ENCODE measurements at places on chromosomes 13 and 19.

DNA sequence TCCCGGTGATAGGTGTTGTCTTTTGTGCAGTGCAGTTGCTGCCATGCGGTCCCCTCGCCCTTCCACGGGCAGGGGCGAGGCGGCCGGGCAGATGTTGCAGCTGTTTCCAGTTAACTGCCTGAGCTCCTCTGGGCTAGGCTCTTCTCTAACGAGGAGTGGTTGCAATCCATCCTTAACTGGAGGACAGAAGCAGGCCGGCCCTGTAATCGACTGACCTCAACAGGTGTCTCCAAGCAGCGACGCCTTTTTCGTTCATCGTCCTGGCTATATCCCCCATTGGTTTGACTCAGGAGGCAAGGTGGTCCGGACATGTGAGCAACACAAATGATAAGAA, 1.9 kb upstream of the TSC22D1 start:
- DNase-seq = no peak

- no peak for DNase-seq
Observed at GRCh38 chr19:39749981-39750380, 12.2 kb upstream of the CLC start.

GRCh38 chr13:70835371-70835770, 727.1 kb upstream of the KLHL1 start:
- no peak for DNase-seq

- no peak for DNase-seq
Observed at GRCh38 chr19:49430678-49431329, 5.6 kb downstream of the GFY start.

DNA sequence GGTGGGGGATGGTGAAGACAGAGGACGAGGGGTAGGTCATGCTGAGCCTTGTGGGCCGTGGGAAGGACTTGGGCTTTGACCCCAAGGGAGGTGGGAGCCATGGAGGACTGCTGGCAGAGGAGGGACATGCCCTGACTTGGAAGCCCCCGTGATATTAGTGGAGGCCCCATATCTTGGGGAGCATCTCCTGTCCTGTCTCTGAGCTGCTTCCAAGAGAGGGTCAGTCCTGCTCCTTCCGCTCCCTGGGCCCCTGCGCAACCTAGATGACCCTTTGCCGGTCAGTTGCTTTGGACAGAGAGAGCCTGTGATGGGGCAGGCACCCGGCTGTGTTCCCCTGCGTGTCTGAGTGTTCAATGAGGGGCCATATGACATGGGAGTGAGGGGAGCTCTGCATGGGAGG, 5.2 kb downstream of the TLE6 start:
- DNase-seq = no peak

DNA sequence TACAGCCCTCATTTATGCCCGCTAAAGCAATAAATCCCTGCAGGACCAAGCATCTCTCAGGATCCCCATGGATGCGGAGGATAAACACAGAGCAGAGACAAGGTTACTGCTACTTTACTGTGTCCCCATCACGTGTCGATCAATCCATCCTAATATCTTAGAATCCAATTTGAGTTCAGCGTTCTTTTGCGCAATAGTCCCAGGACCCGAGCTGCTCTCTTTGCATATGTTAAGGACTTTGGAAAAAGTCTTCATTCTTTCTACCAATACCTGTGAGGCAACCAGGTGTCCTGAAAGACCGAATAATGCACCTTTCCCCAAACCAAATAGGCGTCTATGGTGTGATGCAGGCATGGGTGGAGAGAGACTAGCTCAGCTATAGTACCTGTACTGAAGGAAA, 38.0 kb upstream of the URAD start:
- DNase-seq = no peak

DNA sequence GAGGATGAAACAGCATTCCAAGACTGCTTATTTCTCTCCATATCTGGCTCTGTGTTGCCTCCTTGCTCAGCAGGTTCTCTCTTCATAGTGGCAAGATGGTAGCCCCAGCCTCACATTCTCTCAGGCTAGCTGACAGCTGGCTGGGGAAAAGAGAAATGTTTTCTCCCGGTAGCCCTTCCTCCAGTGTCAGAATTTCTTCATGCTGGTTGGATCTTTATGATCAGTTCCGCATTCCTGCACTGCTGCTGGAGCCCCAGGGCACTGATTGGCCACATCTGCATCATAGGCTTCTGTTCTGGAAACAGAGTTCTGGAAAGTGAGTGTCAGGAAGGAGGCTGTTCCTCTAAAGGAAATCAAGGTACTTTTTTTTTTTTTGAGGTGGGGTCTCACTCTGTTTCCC, 24.6 kb downstream of the POP4 start:
- DNase-seq = no peak

GRCh38 chr19:53518121-53518520, 19.8 kb upstream of the ZNF331 start:
- DNase-seq = no peak

GRCh38 chr13:76937281-76937820, 11.0 kb upstream of the ACOD1 start:
- DNase-seq = peak; percentile 19

DNA sequence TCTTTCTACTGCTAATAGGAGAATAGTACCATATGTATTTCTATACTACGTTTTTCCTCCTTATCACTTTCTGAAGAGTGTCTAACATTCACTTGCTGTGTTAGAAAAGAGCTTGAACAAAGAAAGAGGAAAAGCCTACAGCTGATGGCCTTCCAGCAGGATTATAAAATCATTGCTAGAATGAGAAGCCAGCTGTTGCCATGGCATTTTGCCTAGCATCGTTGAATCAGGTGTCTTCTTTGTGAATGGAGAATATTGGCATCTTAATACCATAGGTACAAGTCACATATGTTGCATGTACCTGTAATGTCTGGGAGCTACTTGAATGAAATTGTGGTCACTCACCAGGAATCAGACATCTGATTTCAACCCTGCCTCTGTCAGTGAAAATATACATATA, 1174.9 kb downstream of the PCDH17 start:
- no peak for DNase-seq

DNA sequence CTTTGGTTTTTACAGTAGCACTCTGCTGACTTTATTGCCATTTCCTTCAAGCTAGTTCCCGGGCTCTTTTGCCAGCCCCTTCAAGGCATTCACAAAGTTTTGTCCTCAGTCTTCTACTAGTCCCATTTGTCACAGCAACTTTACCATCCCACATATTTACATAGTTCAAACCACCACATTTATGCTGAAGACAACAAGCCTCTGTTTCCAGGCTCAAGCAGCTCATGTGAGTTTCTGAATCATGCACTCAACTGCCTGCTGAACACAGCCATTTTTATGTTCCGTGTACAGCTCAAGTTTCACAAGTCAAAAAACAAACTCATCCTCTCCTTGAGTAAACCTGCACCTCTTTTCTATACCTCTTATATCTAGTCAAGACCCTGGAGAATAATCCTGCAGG, 977.0 kb upstream of the SLC10A2 start:
- no peak for DNase-seq

- no peak for DNase-seq
Observed at GRCh38 chr13:39054112-39054511, 15.9 kb downstream of the NHLRC3 start.

DNA sequence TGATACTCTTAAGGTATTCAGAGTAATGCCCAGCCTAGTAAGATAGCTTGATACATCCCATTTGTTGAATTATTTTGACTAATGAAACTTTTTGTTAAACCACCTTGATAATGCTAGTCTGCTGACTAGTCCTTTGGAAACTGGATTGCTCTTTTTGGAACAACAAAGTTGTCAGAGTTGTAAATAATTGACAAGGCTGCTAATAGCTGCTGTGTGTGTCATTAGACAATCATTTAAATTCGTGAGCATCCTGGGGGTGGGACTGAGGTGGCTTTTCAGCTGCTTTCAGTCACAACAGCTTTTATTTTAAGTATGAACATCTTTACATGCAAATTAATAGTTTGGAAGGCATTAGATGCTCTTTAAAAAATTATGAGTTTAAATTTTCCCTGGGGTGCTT, 153.5 kb downstream of the HS6ST3 start:
- DNase-seq = no peak

DNA sequence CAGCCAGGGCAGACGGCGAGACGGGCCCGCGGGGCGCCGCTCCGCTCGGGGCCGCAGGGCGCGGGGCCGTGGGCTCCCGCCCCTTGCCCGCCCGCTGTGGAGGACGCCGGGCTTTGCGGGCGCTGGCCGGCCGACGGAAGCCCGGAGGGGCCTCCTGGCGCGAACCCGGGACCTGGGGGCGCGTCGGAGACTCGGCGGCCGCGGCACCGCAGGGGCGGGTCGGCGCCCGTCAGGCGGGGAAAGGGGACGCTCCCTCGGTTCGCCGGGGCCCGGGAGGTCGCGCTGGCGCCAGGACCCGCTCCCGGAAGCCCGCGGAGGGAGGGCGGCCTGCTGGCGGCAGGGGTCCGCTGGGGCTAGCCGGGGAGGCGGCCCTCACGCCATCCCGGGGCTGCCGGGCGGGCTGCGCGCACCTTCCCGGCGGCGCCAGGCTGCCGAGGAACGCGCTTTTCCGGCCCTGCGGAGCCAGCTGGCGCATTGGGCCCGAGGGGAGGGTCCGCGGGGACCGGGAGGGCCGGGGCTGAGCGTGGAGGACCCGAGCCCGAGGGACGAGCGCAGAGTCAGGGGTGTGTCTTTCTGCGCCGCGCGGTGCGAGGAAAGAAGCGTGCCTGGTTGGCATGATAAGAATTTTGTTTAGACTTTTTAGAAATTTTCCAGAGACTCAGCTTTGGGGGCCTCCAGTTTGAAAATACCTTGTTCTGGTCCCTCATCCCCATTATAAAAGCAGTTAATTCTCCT, 511 bp downstream of the GARRE1 start:
- peak; percentile 21 for DNase-seq

DNA sequence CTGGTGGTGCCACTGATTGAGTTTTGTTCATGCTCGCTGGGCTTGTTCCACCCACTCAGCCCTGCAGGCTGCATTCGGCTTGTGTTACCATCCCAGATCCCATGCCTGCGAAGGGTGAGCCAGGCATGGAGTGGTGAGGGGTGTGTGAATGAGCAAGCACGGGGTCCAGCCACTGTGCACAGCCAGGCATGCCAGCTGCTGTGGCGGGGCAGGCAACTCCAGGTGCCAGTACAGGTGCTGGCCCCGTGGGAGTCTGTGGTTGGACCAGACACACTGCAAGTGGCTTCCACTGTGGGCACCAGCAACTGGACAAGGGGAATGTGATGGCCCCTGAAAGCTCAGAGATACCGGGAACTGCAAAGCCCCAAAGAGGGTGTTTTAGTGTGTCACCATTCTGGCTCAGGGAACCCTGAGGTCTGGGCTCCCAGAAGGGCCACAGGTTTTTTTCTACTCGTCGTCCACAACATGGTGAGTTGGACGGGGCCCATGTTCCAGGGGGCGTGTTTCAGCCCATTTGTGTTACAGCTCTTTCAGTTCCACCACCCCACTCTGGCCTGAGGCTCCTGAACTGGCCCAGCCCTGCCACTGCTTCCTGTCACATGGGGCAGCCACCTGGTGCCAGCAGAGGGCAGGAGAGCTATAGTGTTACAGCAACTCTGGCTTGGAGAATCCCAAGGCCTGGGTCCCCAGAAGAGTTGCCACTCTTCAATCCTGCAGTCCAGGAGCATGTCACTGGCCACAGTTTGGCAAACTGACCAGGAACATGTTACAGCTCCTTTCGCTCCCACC, 217.0 kb upstream of the OBI1 start:
- DNase-seq = no peak

GRCh38 chr13:33629605-33630360, 188.2 kb upstream of the RFC3 start:
- no peak for DNase-seq

DNA sequence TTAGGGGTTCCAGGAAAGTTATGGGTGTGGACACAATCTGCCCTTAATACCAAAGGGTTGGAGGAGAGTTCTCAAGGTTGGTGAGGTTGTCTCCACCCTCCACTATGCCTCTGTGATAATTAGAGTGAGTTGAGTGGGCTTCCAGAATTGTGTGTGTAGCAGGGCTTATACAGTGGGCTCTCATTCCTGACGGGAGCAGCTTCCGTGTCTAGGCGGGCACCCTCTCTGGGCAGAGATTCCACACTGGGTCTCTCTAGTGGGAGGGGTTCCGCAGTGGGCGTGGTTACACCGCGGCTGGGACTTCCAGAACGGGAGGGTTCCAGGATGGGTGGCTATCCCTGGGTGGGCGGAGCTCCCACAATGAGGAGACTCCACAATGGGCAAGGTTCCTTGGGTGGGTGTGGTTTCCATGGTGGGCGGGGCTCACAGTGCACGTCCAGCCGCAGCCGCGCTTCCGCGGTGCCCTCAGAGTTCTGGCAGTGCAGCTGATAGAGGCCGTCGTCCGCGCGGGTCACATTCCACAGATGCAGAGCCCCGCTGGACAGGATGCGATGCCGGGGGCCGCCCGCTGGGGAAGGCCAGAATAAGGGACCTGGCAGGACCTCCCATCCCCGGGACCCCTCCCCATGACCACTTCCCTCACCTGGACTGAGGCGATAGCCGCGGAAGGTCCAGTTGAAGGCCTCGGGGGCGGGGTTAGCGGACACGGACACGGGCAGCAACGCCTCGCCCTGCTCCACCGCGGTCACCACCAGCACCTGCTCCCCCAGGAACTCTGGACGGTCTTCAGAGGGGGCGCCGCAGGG, 8.4 kb downstream of the NPHS1 start:
- no peak for DNase-seq

DNA sequence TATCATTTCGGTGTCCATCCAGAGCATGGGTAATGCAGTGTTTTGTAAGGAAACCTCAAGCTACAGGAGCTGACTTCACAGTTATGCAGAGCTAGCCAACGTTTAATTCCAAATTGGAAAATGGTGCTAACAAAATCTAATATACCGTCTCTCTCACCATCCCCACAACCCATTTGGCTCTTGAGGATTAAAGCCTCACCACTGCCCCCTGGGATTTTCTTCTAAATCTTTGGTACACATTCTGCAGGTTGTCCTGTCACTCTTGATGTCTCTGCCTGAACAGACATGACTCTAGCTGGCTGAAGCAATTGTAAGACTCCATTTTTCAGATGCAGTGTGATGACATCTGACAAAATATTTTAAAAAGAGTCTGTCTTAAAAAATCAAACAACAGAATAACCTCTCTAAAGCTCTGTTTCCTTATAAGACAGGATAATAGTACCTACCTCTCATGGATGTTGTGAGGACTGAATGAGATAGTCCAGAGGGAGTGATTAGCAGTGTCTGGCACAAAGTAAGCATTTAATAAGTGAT, 451.8 kb downstream of the SUCLA2 start:
- DNase-seq = no peak

- no peak for DNase-seq
Observed at GRCh38 chr13:101258071-101258470, 158.2 kb downstream of the NALCN start.
